Umbilical cord (tissue), 2 donors: ENCODE measurements at places on chromosomes 6 and 20.

DNA sequence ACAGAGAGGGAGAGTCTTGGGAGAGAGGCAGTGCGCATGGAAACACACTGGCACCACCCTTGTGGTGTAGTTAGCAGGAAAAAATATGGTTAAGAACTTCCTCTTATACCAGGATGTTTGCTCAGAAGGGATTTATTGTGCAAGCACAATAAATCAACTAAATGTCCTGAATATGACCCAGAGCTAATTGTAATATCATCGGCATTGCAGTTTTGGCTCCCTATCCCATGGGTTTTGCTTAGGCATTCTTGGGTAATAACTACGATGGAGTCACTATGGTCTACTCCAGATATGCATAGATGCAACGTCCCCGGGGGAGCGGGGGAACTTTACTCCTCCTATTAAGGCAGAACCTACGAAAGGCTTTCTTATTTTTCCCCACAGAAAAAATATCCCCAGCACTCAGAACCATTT lies 751.6 kb downstream of the EYS start:
- DNase-seq, result no peak

- DNase-seq, result peak; percentile 86
Measured at GRCh38 chr20:6765469-6766058, 1.9 kb upstream of the BMP2 start.

GRCh38 chr6:158409451-158409850 lies 97.2 kb downstream of the TULP4 start:
- peak; percentile 15 for DNase-seq

DNA sequence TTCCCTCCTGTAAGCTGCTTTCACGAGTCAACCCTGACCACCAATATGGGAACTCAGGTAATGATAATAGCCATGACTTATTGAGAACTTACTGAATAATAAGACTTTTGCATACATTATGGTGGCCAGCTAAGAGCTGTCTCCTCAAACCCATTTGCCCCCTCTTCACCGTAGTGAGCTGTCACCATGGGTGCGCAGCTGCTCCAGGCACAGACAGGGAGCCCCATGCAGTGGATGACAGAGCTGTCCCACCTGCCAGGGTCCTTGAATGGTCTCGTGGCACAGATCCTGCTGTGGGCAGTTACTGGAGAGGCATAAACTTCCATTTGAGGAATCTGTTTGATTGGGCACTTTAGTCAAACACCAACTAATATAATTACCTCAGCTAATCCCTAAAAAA lies 1.9 kb downstream of the SLC22A16 start:
- DNase-seq, result no peak

DNA sequence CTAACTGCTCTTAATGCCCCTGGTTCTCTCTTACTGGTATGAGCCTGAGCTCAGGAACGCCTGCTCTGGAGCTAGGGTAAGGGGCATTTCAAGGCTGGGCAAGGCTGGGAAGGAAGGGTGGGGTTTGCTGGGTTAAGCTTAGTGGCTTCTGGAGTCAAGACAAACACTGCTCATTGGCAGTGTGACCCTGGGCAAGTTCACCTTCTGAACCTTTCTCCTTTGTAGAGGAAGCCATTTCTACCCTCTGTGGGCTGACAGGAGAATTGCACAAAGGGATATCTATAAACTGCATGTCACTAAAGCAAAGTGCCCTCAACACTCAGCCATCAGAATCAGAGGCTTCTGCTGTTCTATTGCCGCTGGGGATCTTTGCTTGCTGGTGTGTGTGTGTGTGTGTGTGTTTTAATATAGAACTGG lies 20.3 kb upstream of the LRRN4 start:
- DNase-seq, result peak; percentile 9

GRCh38 chr20:14142171-14142570 lies 146.9 kb downstream of the MACROD2 start:
- peak; percentile 75 for DNase-seq

- no peak for DNase-seq
Measured at GRCh38 chr20:52219441-52219840, 27.9 kb upstream of the ZFP64 start.

DNA sequence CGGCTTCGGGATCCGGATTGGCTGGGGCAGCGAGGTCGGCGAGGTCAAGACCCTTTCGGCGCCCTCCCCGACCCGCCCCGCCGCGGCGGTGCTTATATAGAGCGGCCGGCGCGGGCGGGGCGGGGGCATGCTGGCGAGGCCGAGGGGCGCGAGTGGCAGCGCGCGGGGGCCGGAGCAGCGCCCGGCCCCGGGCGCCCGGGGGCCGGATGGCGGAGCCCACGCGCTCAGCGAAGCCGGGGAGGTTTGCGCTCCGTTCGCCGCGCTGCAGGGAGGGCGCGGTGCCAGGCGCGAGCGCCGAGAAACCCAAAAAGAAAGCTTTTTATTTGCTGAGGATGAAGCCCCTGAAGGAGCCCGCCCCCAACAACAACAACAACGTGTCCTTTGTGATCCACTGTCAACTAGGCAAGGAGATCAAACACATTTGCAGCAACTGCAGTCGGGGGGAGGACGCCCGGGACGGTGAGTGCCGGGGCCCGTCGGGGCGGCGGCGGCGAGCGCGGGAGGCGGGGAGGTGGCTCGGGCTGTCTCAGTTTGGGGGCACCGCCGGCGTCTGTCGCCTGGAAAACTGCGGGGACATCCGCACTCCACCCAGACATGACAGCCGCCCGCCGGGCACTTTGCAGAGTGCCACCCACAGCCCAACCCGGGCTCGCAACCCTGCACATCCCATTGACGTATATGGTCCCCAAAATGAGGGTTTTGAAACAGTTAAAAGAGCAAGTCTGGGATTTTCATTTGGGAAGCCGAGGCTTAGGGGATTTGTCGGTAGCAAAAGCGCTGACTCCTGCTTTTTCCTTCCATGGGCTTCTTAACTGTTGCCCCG lies 297.3 kb downstream of the PHACTR1 start:
- DNase-seq, result peak; percentile 4

DNA sequence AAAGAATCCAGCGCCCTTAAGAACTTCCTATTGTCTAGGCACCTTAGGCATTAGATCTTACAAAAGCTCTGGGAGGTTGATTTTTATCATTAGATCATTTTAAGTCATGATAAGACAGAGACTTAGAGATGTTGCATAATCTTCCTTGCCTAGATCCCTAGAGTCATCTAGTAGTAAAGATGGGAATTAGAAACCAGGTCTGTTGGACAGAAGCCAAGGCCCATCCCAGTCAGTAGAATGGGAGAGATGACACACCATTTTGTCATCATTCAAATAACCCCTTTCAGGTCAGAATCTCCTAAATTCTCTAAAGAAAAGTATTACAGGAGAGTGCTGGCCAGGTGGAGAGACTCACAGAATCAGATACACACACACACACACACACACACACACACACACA lies 579.1 kb downstream of the BMP2 start:
- DNase-seq, result peak; percentile 3

- DNase-seq, result no peak
Measured at GRCh38 chr6:146767632-146768031, 168.9 kb downstream of the ADGB start.
